ENCODE measurements at places on chromosomes 6 and 20.

DNA sequence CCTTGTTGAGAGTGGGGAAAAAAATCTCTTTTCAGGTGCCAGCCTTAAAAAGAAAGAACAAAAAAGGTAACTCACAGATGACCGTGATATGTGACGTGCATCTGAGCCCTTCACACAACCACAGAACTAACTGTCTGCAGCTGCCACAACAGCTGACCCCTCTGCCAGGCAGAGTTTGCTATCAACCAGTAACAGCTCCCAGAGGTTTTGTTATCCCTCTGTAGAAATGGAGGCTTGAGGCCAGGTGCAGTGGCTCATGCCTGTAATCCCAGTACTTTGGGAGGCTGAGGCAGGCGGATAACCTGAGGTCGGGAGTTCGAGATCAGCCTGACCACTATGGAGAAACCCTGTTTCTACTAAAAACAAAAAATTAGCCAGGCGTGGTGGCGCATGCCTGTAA, 42.8 kb downstream of the SLC52A3 start:
- DNase-seq, result no peak

DNA sequence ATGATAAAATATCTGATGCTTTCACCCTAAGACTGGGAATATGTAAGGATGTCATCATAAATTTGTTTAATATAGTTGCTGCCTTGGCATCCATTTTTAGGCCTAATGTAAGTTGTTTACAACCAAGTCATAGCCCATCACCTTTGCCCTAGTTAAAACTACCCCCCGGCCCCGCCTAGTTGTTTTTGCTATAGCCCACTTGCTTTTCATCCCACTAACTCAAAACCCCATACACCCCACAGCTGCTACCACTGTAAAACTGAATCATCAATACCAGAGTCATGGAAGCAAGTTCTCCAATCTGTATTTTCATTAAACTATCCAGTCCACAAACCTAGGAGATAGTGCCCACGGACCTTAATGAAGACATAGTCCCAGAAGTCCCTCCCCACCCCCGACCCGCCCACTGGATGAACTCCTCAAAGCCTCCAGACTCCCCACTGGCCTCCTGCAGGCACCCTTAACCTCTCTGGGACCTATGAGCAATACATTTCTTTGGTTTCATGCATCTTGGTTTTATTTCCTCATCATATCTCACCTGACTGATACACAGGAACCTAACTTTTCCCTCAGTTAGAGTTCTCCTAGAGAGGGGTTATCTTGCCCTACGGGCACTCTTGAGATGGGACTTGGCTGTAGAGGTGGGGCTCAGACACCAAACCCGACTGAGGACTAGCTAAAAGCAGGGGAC, 12.5 kb upstream of the ZDHHC14 start:
- DNase-seq, result no peak

DNA sequence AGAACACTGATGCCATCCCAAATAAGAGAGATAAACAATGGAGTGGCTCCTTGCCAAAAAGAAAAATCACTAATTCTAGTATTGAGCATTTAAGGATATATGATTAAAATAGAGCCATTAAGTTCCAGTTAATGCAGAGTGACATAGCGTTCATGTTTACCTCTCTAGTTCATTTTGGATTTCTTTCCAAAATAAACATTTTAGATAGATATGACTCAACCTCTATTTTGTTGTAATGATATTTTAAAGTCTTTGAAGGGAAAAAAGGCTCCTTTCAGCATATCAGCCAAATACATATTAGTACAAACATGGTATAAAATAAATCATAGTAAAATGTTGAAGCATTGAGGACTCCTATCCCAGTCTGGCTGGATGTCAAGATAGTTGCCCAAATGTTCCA, 33.4 kb downstream of the RWDD2A start:
- DNase-seq, result no peak

GRCh38 chr6:150004101-150004782, 21.1 kb downstream of the RAET1L start:
- DNase-seq, result no peak

DNA sequence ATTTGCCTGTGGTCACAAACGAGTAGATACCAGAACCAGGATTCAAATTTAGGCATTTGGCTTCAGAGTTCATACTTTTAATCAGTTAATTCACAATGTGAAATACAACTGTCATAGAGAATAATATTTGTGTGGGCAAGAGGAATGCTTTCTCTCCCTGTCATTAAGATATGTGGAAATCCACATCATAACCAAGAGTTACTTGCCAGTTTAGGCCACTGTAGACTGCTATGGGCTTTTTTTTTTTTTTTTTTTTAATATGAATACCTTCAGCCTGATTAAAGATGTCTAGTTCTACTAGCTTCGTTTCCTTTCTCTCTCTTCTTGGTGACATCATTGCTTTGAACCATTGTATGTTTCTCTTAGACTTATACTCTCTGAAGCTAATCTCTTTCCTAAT, 244.9 kb downstream of the ZFAND3 start:
- DNase-seq, result no peak

- DNase-seq, result no peak
Observed at GRCh38 chr6:139846538-139847456, 472.3 kb upstream of the CITED2 start.

GRCh38 chr6:114638341-114638740, 295.5 kb upstream of the HS3ST5 start:
- DNase-seq, result no peak

- no peak for DNase-seq
Observed at GRCh38 chr6:31470801-31471200, 27.1 kb upstream of the MICB start.

DNA sequence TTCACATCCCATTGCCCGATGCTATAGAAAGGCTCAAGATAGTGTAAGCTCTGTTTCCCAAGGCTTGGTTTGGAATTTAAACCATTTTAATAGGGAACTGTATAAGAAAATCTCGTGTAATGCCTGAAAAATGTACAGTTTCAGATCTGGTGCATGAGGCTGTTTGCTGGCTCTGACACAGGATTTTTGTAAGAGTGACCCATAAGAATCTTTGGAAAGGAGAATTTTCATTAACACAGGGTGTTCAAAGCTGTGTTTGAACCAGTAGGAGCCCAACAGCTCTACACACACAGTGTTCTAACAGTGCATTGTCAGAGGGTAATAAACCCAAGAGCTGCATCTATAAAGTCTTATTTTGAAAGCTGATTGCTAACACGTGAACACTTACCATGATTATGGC, 293.5 kb downstream of the PRL start:
- DNase-seq, result no peak

DNA sequence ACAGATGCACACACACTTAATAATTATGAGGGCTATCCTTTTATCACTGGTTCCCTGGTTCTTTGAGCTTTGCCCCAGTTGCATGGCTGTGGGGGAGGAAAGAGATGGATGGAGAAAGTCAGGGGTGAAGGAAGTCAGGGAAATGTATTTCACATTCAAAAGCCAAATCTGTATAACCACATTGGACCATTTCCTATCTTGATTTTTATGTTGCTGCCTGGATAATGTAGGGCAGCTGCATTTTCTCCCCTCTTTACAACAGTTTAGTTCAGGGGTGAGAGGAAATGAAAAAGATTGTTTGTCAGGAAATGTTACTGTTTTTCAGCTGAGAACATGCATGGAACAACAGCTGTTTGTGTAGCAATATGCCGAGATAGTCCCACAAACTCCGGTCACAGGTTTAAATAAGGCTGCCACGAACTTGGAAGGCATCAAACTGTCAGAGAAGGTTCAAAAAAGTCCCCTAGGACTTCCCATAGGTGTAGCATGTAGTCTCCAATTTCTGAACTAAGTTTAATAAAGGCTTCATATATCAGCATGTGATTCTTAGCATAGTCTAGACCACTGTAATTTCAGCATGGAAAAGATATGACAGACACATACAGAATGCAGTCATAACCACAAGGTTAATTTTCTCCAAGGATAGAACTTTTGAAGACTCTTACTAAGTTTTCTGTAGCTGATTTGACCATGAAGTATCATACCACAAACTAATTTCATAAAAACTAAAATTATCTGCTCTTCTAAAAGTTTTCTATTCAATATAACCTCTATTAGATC, 82.1 kb upstream of the COL21A1 start:
- peak; percentile 88 for DNase-seq

GRCh38 chr20:41546535-41546934, 71.6 kb downstream of the CHD6 start:
- no peak for DNase-seq

DNA sequence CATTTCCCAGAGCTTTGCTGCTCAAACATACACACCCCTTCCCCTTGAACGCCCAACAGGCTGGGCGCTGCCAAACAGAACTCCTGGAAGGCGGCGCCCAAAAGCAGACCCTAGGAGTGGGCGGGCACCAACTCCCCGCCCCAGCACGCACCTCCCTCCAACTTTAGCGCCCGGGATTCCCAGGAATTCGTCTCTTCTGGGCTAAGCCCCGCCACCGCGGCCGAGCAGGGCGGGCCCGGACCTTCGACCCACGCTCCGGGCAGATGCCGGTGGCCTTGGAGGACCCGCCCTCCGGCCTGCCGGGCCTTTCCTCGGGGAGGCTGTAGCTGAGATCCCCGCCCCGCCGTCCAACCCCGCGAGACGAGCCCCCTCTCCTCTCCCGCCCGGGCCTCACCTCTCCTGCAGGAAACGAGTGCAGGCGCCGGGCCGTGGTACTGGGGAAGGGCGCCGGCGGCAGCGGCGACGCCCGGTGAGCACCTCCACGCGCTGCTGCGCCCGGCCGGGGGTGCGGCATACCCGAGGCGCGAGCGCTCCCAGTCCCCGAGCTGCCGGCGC, 659 bp downstream of the MCUR1 start:
- peak; percentile 62 for DNase-seq

GRCh38 chr6:12536416-12536815, 180.2 kb upstream of the PHACTR1 start:
- no peak for DNase-seq

DNA sequence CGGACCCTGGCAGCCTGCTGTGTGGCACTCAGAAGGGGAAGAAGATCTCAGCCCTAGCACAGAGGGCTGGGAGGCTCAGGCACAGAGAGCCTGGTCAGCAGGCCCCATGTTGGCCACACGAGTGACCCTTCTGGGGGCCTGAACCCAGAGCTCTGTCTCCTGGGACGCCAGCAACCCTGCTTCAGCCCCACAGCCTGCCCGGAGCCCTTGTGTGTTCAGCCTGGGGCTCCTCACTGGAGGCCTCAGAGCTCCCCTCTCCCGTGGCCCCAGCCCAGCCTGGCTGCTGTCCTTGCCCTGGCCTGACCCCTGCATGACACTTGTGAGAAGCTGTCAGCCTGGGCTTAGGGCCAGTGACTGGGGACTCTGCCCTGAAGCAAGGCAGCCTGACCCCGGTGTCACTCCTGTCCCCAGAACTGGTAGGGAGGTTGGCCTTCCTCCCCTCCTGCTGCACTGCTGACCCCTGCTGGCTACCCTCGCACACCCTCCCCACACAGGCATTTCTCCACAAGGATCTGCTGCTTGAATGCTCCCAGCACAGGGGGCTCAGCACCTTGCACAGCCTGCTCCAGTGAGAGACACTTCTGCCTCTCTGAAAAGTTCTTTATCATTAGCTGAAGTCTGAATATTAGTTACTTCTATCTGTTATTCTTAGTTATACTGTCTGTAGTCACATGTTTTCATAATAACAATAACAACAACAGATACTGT, 15.4 kb upstream of the IP6K3 start:
- DNase-seq, result peak; percentile 54

DNA sequence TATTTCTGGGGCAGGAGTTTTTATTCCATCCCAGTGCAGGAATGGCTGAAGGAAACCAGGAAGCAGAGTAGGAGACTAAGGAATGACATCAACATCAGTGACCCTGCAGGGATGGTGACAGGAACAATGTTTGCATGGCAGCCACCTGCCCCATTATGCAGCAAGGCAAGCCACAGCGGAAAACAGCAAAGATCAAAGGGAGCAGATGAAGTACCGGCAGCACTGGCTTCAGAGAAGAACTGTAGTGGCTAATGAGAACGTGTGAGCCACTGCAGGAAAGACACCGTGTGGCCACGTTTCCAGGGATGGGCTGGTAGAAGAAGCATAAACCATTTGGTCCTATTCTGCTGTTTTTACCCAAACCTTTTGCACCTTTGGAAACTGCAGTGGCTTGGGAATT, 52.9 kb upstream of the TAB2 start:
- no peak for DNase-seq

DNA sequence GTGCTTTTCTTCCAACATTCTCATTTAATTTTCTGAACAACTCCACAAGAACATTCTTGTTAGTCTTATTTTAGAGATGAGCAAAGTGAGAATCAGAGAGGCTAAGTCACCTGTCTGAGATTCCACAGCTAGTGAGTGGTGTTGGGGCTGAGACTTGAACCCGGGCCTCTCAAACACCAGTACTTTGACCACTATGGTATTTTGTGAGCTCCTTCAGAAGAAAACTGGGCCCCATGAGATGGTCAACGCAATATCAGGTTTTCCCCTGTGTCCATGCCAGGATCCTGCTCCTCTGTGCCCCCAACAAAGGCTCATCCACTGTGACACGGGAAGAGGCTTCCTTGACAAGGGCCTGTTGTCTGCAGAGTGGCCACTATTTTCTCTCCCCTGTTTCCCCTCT, 51.9 kb downstream of the MAFB start:
- DNase-seq, result no peak

DNA sequence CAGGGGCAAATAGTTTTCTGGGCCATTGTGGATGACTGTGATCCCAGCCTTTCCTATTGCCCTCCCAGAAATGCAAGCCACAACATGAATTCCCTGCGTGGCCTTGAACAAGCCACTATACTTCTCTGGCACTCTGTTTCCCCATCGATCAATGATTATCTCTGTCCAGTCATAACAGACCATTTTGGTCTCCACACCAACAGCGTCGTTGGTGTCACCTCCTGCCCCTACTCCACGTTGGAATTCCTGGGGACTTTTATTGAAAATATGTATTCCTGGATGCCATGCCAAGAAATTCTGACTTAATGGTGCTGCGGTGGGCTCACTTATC, 50.3 kb downstream of the EDN1 start:
- DNase-seq, result no peak

DNA sequence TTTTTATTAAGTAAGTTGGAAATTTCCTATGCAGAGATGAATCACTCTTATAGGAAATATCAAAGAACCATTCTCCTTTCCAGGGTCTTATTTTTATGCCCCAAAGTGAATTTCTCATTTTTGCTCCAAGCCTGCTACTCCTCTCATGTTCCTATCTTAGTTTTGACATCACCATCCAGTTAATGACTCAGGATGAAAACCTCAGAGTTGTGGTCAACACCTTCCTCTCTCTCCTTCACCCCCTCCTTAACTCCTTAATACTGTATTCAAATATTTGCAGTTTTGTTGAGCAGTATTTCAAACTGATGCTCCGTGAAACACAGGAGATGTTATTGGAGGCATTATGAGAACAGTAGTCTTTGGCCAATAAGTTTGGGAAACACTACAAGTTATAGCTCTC, 64.1 kb downstream of the NRN1 start:
- no peak for DNase-seq

GRCh38 chr6:11183761-11184362, 48.6 kb downstream of the NEDD9 start:
- DNase-seq, result no peak

Measured in fibroblast of pulmonary artery (primary cell).